ENCODE measurements at places on chromosomes 2 and 18.
A peak's percentile ranks its signal among the peaks of the same experiment; 100 is the strongest.

- DNase-seq, result no peak
Observed at GRCh38 chr2:126899616-126900185, 1.0 kb downstream of the TEX51 start.

GRCh38 chr2:149781263-149781808, 193.8 kb upstream of the MMADHC start:
- no peak for DNase-seq

GRCh38 chr2:72576861-72577260, 249.0 kb downstream of the EXOC6B start:
- DNase-seq, result no peak

DNA sequence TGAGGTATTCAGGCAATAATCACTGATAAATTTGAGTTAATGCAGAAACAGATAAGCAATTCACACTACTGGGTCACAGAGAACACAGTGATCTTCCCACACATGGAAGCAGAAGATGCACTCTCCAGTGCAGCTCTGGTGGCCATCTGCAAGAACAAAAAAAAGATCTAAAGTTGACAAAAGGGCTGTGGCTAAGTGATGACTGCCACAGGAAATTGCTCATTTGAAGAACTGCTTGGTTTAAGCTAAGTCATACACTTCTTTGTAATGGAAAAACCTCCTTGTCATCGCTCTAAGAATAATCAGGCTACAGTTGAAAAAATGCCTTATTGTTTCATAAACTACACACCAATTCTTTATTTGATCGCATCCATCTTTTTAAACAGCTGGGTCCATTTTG, 115.1 kb downstream of the DTNB start:
- DNase-seq, result no peak

DNA sequence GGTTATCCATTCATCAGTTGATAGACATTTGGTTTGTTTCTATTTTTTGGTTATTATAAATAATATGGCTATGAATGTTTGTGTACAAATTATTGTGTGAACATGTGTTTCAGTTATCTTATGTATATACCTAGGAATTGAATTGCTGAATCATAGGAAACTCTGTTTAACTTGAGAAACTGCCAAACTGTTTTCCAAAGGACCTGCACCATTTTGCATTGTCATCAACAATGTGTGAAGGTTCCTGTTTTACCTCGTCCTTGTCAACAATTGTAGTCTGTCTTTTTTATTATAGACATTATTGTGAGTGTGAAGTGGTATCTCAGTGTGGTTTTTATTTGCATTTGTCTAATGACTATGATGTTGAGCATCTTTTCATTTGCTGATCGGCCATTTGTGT, 17.1 kb downstream of the PDK1 start:
- no peak for DNase-seq

- peak; percentile 44 for DNase-seq
Observed at GRCh38 chr18:24488824-24489493, 28.5 kb downstream of the HRH4 start.

- no peak for DNase-seq
Observed at GRCh38 chr2:34848132-34848531, 1249.0 kb upstream of the FAM98A start.

DNA sequence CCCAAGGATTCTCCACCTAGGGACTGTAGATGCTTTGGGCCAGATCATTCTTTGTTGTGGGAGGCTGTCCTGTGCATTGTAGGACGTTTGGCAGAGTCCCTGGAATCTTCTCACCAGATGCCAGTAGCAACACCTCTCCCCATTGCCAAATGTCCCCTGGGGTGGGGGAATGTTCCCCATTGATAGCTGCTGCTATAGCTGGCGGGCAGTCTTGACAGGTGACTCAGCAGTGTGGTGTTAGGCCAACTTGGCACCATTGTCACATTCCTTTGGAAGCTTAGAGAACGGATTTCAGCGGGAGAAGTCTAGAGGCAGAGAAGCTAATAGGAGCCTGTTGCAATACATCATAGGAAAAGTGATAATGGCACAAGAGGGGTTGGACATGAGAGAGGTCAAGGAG, 495.7 kb upstream of the SMIM21 start:
- DNase-seq, result no peak

- peak; percentile 75 for DNase-seq
Observed at GRCh38 chr2:32168513-32168912, 2.8 kb downstream of the SLC30A6 start.

GRCh38 chr2:33094303-33094702, 147.6 kb downstream of the LTBP1 start:
- DNase-seq, result no peak

DNA sequence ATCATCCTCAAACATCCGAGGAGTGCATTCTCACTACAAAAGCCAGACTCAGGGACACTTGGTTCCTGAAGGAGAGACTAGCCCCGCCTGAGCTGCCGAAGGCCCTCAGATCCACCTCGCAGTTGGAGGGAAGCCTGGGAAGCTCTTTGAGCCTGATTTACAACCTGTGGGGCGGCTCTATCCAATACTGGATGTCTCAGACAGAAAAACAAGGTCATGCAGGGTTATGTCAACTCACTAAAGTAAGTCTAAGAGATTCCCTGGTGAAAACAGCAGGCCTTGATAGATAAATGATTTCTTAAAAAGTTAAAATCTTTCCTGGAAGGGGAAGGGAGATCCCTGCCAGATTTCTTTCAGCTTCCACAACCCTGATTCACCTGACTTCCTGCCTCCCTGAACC, 284.3 kb downstream of the CYP26B1 start:
- no peak for DNase-seq

DNA sequence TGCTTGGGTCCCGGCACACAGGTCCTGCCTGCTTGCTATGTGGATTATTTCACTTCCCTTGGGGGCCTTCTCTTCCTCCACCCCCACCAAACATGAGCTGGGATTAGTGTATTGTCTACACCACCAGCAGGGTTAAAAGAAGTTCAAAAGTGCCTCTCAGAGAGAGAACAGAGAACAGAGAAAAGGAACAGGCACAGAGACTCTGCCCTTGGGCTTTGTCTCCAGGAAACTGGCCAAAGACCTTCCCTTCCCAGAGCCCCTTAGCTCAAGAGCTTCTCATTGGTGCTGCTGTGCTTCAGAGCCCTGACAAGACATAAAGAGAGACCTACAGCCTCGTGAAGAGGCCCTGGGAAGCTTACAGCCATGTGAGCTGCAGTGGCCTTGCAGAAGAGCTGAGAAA, 7.1 kb upstream of the FIGLA start:
- no peak for DNase-seq

DNA sequence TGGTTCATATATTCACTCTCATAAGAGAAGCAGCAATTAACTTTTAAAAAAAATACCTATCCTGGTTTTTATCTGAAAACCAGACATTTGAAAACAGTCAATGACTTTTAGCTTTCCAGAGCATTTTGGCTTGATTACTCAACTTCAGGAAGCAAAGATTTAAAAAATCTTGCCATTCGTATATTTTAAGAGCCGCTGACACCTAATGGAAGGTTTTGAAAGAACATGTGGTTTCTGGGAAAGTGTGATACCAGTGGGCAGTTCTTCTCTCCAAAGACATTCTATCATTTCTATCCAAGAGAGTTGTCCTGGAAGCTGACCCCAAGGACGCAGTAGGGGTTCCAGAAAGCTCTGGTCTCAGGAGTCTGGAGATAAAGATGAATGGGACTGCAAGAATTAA, 234.7 kb downstream of the TTC32 start:
- DNase-seq, result no peak

- DNase-seq, result no peak
Observed at GRCh38 chr2:74653589-74653984, 460 bp upstream of the SEMA4F start.

DNA sequence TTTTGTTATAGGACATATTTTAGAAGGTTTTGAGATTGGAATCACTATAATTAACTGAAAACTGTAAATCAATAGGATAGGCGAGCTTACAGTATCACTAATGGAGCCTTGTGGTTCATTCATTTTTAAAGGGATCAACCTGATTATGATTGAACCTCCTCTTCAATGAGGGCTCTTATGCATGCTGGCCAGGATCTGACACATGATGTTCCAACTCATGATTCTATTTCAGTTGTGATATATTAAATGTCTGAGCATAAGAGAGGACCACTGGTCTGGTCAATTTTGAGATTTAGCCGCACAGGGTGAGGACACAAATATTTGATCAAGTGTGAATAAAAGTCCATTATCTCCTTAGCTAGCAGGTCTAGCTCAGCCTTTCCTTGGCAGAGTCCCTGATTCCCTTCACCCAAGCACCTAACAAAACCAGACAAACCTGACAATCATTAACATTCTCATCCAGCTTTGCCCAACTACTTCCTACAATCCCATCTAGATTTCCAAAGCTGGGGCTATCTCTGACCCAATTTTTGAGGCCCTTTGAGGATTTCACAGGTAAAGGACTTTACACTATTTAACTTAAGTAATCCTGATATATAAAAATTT, 6.9 kb upstream of the MAP4K4 start:
- DNase-seq, result no peak

GRCh38 chr2:128413718-128414341, 95.2 kb upstream of the HS6ST1 start:
- peak; percentile 95 for DNase-seq

GRCh38 chr2:42638080-42638784, 69.8 kb downstream of the MTA3 start:
- DNase-seq, result no peak

Measured in NCI-H524 (cell line).